ENCODE measurements at places on chromosomes 6 and 20.

DNA sequence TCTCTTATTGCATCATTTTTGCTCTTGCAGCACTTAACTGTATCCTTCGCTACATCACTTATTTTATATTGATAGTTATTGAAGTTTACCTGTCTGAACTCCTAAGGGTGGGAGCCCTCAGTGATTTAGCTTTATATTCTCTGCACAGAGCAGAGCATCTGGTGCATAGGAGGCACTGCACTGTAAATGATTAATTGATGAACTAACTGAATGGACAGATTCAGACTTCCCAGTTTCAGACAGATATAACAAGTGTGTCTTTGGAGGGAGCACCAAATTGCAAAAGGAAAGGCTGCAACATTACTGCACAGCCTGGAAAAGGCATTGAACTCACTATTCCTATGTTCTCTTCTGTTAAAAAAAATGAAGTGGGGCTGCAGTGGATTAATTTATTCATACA is 160.3 kb downstream of the EDN1 start:
- no peak for DNase-seq

DNA sequence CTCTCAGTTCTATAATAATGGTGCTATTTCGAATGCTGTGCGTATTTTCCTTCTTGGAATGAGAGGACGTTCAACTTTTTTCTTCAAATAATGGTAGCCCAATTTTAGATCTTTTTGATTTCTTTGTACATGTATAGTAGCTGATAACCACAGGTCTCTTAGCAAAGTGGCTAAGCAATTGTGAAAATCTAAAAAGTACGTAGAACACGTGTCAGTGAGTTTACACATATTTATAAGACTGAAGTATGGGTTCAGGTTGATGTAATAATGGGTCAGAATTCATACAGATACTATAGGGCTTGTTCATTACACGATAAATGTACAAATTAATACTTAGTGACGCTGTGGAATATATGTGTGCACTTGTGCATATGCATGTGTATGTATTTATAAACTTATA is 1.3 kb downstream of the SMIM13 start:
- no peak for DNase-seq

DNA sequence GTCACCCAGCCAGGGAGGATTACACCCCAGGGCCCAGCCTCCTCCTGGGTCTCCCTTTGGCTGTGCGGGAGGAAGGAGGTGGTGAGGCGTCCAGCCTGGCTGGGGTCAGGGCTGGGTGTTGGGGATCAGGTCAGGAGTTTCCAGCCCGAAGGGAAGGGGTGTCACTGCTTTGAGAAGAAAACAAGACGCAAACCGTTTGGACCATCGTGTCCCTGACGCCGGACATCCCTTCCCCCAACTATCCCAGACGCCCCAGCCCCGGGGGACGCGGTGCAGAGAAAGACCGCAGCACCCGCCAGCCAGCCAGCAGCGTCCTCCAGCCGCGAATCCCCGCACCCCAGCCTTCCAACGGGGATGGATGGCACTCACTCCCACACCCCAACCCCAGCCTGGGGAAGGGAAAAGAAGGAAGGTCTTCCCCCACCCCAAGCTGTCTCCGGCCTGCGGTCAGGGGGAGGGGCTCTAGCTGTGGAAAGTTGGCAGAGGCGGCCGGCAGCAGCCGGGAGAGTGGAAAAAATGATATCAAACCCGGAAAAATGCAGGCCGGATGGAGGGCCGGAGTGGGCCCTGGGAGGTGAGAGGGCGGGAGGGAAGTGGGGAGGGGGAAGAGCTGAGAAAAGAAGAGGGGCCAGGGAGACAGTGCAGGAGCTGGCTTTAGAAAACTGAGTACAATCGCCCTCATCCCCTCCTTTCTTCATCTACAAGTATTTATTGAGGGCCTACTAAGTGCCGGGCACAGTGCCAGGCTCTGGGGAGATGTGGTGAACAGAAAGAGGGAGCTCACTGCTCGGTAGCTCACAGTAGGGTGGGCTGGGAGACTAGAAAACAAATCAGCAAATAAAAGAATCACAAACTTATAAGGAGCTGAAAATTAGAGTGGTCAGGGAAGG is 10.6 kb downstream of the REM1 start:
- DNase-seq, result peak; percentile 60

DNA sequence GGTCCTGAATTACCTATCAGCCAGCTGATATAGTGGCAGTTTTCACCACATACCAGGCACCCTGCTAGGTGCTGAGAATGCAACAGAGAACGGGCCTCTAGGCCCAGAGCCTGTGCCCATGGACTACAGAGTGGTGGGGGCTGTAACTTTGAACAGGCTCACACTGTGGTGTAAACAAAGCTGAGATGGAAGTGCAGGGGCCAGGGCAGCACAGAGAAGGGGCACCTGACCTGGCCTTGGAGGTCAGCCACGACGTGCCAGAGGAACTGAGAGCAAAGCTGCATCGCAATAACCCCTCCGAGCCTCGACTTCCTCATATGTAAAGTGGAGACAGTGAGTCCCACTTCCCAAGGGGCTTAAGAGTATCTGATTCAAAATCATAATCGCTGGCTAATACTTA is 105.8 kb downstream of the MAFB start:
- no peak for DNase-seq

DNA sequence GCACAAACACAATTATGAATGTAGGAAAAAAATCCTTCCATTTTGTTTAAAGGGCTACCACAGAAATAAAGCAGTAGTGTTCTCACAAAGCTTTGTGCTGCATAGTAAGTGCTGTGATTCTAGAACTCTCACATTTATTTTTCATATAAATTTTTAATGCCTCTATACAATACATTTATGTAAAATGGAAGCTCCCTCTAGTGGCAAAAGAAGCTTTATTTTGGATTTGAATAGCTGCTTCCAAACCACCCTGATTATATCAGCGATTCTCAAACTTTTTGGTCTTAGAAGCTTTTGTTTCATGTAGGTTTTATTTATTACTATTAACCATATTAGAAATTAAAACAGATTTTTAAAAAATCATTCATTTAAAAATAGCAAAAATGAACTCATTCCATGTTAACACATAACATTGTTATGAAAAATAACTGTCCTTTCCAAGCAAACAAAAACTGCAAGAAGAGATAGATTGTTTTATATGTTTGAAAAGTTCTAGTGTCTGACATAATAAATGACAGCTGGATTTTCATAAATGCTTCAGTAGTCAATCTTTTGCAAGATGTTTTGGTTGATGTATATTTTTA is 38.4 kb downstream of the HS3ST5 start:
- no peak for DNase-seq

- DNase-seq, result no peak
These were observed 74.2 kb upstream of the RNF217 start for GRCh38 chr6:124887872-124888580.

- no peak for DNase-seq
These were observed 238.6 kb upstream of the RNF217 start for GRCh38 chr6:124723671-124724070.

GRCh38 chr6:56146086-56146485 is 101.3 kb downstream of the COL21A1 start:
- no peak for DNase-seq

DNA sequence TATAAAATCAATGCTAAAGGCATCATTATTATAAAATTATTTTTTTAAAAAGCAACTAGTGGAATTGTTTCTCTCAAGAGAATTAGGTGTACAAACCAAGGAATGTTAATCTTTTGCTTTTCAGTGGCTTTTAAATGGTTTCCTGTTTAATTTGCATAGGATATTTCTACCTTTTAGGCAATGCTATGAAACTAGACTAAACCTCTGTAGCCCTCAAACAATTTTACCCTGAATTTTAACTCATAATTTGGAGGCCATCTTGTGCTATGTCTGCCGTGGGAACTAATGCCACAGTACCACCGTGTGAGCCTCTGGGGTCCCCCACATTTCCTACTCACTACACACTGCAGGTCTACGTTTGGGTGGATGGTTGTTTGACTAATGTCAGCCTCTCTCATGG is 20.6 kb downstream of the PHACTR2 start:
- DNase-seq, result no peak

- no peak for DNase-seq
These were observed 86.6 kb upstream of the RPS6KA2 start for GRCh38 chr6:166713434-166714186.

DNA sequence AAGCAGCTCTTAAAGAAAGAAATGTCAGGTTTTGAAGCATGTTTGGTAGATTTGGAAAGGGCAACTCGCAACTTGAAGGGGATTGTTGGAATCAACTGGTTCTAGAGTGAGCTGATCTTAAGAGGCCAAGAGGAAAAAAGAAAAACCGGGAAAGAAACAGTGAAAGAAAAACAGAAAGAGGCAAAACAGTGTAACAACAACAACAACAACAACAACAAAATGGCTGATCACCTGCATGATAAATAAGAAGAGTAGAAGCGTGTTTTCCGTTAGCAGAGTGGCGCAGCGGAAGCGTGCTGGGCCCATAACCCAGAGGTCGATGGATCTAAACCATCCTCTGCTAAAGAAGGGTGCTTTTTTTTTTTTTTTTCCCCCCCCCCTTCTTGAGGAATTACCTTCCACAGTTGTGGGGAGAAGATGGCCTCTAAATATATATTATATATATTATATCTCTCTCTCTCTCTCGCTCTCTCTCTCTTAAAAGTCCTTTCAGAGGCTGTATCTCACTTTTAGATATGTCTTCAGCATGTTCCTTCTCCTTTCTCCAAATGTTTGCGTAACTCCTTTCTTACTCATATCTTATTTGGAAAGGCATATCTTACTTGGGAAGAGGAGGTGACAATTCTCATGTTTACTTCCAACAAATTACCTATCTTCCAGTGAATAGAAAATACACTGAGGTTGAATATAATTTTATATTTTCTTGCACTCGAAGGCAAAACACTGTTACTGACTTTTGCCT is 134.4 kb downstream of the OR2B2 start:
- DNase-seq, result no peak

GRCh38 chr6:158002249-158002950 is 20.7 kb downstream of the SYNJ2 start:
- DNase-seq, result no peak

- no peak for DNase-seq
These were observed 44.1 kb upstream of the TXNDC5 start for GRCh38 chr6:7954477-7955200.

GRCh38 chr6:134375220-134375580 is 57.3 kb upstream of the SGK1 start:
- DNase-seq, result no peak

DNA sequence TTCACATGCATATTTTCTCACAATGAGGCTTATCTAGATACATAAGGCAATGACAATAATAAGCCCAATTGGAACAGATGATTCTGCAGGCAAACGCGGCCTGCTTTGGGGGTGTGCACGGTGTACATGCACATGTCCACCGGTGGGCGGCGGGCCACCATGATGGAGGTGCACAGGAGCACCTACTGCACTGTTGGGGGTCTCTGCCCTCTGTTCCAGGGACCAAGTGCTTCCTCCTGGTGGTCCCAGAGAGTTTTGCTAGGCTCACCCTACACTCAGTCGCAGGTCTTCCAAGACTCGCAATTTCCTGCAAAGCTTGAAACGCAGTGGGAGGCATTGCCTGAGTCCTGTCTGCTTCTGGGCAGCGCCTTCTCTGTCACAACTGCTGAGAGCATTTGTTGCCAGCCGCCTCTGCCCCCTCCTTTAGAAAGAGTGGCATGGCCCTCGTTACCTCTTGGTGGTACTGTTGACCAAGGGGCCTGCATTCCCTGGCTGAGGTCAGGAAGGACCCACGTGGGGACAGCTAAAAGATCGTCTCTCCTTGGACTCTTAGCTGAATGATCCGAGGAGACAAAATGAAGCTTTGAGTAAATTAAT is 135.3 kb downstream of the ERMARD start:
- DNase-seq, result no peak

GRCh38 chr6:98529364-98529763 is 305.0 kb upstream of the POU3F2 start:
- DNase-seq, result no peak

GRCh38 chr20:63930971-63931553 is 25.2 kb downstream of the UCKL1 start:
- no peak for DNase-seq

GRCh38 chr20:43507150-43508080 is at the start of gene L3MBTL1:
TSS of gene L3MBTL1 (plus strand) at chr20:43507697. CDS start at chr20:43513504, 5,807 bp downstream.
- peak; percentile 74 for DNase-seq

DNA sequence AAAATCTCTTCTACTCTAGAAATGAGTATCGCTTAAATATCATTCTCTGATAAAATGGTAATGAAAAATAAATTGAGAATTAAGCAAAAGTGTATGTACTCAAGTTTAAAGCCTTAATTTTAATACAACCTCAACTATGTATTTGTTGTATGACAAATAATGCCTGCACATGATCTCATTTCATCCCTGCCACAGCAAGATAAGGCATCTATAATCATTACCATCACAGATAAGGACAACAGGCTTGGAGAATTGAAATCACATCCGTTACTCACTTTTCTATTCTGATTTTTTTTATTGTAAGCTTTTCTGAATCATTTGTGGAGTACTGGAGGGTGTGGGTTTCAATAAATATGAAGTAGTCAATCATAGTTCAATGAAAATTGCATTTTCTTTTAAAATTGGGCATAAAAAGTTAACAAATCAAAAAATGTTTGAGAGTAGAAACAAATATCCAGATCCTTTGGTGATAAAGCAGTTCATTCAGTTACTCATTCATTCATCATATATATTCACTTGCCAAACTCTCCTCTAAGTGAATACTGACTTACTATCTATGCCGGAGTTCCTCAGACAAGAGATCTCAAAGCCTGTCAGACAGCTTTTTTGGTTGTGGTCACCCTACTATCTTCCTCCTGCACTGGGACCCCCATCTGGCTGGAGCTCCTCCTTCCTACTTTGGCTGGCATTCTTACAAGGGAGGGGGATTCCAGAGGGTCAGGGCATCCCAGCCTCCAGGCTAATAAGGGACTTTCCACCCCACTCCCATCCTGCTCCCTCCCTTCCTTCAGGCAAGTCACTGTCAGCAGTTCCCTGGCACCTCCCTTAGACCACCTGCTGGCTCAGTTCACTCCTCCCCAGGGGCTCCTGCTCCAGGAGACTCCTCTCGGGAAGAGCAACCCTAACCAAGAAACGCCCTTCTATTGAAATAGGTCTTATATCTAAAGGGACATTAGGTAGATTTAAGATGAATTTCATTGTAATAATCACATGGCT is 118.6 kb downstream of the OGFRL1 start:
- DNase-seq, result no peak
